Activated CD8-positive, alpha-beta memory T cell treated with anti-CD3 and anti-CD28 coated beads, Interleukin-2, amount 10 ng/mL, durations not matched to agents 7 days and 5 days (primary cell): ENCODE measurements at places on chromosomes 4 and X.

DNA sequence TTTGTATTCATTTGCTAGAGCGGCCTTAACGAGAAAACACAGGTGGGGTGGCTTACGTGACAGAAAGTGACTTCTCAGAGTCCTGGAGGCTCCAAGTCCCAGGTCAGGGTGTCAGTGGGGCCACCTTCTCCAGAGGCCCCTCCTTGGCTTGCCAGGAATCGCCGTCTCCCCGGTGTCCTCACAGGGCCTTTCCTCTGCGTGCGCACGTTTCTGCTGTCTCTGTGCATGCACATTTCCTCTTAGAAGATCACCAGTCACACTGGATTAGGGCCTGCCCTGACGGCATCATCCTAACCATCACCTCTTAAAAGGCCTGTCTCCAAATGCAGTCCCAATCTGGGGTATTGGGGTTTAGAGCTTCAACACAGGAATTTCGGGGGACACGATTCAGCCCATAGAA lies 63.8 kb upstream of the HELT start:
- no peak overlapping the region for H3K27ac ChIP-seq
- H3K4me1 ChIP-seq: peaks cover 3% of the 10 kb centered on the region
- DNase-seq: no peak
- peaks cover 11% of the 10 kb centered on the region for H3K27me3 ChIP-seq

DNA sequence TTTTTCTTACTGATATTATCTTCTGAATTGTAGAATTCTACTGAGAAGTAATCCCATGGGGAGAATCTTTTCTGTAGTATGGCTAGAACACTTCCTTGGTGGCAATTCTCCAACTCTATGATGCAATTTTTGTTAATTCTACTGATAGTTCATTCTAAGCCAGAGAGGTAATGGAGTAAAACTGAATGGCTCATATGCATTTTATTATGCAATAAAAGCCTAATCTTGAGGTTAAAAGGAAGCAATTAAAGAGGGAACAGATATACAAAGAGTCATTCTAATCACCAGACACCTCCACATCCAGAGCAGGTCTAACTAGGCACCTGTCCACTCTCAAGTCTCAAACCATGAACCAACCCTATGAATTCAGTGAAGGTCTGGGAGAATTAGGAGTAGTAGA lies 9.7 kb downstream of the RAP2C start:
- peaks cover 29% of the 10 kb centered on the region for H3K36me3 ChIP-seq
- H3K4me1 ChIP-seq: peaks cover 35% of the 10 kb centered on the region
- H3K4me3 ChIP-seq: no peak overlapping the region
- DNase-seq: no peak
- no peaks in the 10 kb centered on the region for H3K27me3 ChIP-seq
- no peak overlapping the region for H3K27ac ChIP-seq

GRCh38 chr4:165222651-165222994 lies 15.3 kb downstream of the KLHL2 start:
- H3K27me3 ChIP-seq: no peaks in the 10 kb centered on the region
- no peak for DNase-seq
- H3K4me1 ChIP-seq: peaks cover 35% of the 10 kb centered on the region

DNA sequence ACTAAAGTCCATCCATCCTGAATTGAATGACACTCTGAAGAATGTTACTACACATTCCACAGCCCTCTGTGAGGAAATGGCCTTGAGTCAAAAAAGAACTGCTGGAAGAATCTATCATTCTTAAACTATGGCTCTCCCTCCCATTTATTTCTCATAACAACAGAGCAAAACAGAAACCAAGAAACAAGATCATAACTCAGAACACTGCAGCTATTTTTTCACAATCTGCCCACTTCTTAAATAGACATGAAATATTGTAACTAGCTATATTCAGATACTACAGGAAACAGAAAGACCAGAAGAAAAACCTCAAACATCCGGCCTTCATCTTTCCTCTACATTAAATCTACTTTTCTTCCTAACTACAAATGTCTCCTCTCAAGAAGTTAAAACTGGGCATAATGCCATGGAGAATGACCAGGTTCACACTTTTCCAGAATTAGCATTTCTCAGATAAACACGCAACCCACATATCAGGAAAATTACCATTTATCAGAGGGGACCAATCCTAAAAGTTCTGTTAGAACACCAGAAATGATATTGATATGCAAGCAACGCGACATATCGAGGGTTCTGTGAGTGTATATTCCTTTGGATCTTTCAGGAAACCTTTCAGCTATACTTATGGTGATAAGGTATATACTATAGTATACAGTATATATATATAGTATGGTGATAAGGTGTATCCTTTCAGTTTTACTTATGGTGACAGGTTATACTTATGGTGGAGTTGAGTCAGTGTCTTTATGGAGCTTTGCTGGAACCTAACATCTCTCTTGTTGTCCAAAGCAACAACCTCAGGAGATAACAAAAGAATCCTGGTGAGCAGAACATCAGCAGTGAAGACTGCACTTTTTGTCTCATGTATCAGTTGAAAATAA lies 60.4 kb upstream of the IRF2 start:
- peaks cover 10% of the 10 kb centered on the region for H3K36me3 ChIP-seq
- no peak for DNase-seq
- H3K4me1 ChIP-seq: peaks cover 49% of the 10 kb centered on the region
- peak overlapping the region; percentile 99 for H3K27ac ChIP-seq
- H3K4me3 ChIP-seq: peak overlapping the region; percentile 67
- no peaks in the 10 kb centered on the region for H3K27me3 ChIP-seq

GRCh38 chr4:99100876-99101275 lies 12.3 kb upstream of the ADH5 start:
- H3K27ac ChIP-seq: no peak overlapping the region
- no peak for DNase-seq
- peaks cover 3% of the 10 kb centered on the region for H3K27me3 ChIP-seq
- no peaks in the 10 kb centered on the region for H3K36me3 ChIP-seq

DNA sequence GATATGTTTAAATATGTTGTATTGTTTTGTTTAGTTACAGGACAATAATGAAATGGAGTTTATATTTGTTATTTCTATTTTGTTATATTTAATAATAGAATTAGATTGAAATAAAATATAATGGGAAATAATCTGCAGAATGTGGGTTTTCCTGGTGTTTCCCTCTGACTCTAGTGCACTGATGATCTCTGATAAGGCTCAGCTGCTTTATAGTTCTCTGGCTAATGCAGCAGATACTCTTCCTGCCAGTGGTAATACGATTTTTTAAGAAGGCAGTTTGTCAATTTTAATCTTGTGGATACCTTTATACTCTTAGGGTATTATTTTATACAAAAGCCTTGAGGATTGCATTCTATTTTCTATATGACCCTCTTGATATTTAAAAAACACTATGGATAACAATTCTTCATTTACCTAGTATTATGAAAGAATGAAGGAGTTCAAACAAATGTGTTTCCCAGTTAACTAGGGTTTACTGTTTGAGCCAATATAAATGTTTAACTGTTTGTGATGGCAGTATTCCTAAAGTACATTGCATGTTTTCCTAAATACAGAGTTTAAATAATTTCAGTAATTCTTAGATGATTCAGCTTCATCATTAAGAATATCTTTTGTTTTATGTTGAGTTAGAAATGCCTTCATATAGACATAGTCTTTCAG lies 26.9 kb downstream of the NUDT6 start:
- no peaks in the 10 kb centered on the region for H3K4me1 ChIP-seq
- H3K36me3 ChIP-seq: peaks cover 15% of the 10 kb centered on the region

GRCh38 chr4:71141125-71141524 lies 147.7 kb downstream of the DCK start:
- no peaks in the 10 kb centered on the region for H3K27me3 ChIP-seq
- H3K4me3 ChIP-seq: no peak overlapping the region
- no peak for DNase-seq
- peaks cover 5% of the 10 kb centered on the region for H3K4me1 ChIP-seq
- no peak overlapping the region for H3K27ac ChIP-seq
